ENCODE measurements at places on chromosomes 1 and 21.

- DNase-seq = peak; percentile 49
These were observed 759 bp downstream of the GPR157 start for GRCh38 chr1:9128166-9128519.

GRCh38 chr1:1166642-1167397 is 6.9 kb upstream of the TTLL10 start:
- DNase-seq = peak; percentile 48

DNA sequence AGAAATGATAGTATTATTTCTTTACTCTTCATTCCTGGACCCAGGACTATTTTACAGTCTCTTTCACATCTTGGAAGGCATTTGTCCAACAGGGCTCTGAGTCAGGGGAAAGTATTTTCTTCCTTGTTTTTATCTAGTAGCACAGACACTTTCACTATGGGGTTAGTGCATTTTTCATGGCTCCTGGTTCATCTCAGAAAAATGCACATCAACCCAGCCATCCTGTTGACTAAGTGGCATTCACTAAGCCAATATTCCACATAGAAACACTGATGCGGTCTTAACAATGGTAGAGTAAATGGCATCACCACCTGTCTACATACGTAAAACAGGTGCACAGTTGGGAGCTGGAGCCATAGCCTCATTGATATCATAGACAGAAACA is 87.4 kb upstream of the C1orf21 start:
- DNase-seq = no peak

GRCh38 chr1:110829955-110830553 is 42.9 kb upstream of the CD53 start:
- DNase-seq = no peak

GRCh38 chr1:228378090-228378872 is 28.4 kb downstream of the TRIM11 start:
- peak; percentile 52 for DNase-seq

DNA sequence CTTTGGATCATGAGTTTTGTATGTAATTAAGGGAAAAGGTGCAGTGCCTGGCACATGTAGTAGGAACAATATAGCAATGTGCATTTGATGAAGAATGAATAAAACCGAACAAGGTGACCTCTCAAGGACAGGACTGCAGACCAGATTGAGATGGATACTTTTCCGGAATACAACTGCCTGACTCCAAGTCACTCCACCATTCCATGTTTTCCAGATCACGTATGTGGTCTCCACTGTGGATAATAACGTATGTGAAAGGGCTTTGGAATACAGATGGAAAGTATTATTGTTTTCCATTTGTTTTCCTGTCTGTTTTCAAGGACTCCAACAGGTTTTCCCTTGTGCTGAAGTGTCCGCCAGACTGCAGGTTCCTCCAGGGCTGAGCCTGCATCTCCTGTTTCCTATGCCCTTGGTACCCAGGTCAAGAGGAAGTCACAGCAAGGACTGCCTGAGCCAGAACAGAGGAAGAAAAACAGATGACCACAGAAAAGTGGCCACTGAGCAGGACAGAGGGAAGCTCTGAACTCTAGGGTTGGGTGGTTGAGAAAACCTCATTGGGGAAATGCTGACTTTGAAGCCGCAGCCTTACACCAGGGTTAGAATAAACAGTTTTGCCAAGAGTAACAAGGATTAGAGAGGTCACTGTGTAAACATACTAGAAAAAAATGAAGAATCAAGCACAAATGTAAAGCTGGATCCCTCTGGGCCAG is 4.0 kb downstream of the CFAP45 start:
- DNase-seq = no peak

GRCh38 chr1:40981691-40982448 is 2.4 kb downstream of the CTPS1 start:
- DNase-seq = no peak

GRCh38 chr1:9520411-9520810 is 18.9 kb upstream of the SLC25A33 start:
- no peak for DNase-seq

DNA sequence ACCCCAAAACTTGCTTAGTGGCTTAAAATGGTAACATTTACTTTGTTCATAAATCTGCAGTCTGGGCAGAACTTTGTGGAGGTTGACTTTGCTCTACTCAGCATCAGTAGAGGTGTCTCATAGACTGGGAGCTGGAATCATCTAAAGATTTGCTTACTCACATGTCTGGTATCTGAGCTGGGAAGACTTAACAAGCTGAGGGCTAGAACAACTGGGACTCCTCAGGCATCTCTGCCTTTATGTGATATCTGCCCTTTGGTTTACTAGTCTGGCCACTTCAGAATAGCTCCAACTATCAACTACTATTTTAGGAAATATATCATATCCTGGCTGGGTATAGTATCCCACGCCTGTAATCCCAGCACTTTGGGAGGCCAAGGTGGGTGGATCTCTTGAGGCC is 82.5 kb downstream of the C4BPA start:
- no peak for DNase-seq

GRCh38 chr1:103243481-103243880 is 135.2 kb upstream of the COL11A1 start:
- no peak for DNase-seq

- DNase-seq = peak; percentile 47
These were observed 6.2 kb downstream of the INAVA start for GRCh38 chr1:200900877-200901276.

DNA sequence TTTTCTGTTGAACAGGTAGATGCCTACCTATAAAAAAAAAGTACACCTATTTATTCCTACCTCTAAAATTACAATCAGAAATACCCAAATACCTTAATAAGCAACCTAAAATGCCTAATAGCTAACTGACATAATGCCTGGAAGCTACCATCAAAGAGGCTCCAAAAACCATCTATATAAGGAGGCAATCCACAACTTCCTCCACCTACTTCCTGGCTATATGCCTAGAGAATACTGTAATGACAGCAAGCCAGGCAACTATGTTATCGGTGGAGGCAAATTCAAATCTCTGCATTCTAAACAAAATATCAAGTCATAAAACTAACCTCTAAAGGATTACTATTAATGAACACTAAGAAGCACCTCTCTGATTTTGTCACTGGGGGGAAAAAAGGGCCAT is 10.1 kb downstream of the ZNF644 start:
- DNase-seq = no peak

DNA sequence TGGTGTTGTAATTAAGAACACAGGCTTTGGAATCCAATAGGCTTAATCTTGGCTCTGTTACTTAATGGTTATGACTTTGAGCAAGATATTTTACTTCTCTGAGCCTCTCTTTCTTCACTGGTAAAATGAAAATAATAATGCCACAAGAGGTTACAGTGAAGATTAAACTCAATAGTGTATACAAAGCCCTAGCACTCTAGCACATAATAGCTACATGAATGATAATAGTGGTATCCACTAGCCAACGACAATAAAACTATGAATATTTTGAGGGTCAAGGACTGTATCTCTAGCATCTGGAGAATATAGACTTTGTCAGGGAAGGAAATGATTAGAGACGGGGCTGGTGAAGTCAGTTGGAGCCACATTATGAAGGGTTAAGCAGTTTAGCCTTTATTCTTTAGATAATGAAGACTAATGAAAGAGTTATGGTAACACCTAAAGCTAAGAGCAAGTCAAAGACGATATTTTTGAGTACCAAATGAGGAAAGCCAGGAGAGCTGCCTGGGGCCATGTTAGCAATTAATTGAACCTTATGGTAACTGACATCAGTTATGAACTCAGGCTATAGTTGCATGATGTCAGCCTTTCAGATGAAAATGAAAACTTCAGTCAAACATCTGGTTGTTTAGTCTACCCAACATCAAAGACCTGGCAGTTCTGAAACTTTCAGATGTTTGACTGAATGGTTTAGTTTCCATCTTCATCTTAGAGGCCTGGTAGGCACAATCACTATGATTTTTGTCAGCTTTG is 32.8 kb upstream of the RNF11 start:
- no peak for DNase-seq

DNA sequence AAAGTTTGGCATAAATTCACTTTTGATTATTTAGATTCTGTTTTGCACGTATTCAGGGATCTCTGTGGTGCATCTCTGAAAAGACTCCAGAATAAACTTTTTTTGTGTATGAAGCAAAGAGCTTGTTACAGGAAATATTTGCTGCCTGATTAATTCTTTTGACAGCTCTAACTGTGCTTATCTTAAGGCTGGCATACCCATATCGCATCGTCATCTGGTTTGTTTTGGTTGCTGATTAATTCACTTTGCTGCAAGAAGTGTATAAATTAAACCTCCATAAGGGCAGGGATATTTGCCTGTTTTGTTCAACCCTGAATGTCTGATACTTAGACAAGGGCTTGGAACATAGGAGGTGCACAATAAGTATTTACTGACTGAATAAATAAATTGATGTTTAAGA is 17.5 kb upstream of the DUSP10 start:
- no peak for DNase-seq

GRCh38 chr21:40047993-40048730 is 180.9 kb downstream of the PCP4 start:
- DNase-seq = no peak

- no peak for DNase-seq
These were observed 46.7 kb upstream of the FOXO6 start for GRCh38 chr1:41314376-41315145.

DNA sequence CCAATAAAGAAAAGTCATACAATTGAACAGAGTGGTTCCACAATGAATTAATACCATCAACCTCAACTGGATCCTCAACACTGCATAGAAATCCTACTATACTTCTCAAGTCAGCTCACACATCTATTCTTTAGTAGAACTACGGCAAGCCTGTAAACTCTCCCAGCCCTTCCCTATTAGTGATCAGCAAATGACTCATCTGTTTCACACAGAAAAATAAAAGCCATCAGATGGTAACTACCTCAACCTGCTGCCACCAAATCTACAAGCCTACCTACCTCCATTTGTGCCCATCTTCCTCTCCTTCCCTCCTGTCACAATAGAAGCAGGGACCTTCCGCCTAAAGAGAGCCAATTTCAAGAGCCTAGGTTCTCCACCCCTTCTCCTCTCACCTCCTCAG is 63.6 kb downstream of the DMAP1 start:
- no peak for DNase-seq

- DNase-seq = peak; percentile 81
These were observed 30.5 kb upstream of the LRIG2 start for GRCh38 chr1:113042285-113043143.

GRCh38 chr21:31866077-31866511 is 6.7 kb upstream of the HUNK start:
- peak; percentile 96 for DNase-seq

- DNase-seq = peak; percentile 28
These were observed 685.0 kb downstream of the ADGRL2 start for GRCh38 chr1:82485591-82486369.

DNA sequence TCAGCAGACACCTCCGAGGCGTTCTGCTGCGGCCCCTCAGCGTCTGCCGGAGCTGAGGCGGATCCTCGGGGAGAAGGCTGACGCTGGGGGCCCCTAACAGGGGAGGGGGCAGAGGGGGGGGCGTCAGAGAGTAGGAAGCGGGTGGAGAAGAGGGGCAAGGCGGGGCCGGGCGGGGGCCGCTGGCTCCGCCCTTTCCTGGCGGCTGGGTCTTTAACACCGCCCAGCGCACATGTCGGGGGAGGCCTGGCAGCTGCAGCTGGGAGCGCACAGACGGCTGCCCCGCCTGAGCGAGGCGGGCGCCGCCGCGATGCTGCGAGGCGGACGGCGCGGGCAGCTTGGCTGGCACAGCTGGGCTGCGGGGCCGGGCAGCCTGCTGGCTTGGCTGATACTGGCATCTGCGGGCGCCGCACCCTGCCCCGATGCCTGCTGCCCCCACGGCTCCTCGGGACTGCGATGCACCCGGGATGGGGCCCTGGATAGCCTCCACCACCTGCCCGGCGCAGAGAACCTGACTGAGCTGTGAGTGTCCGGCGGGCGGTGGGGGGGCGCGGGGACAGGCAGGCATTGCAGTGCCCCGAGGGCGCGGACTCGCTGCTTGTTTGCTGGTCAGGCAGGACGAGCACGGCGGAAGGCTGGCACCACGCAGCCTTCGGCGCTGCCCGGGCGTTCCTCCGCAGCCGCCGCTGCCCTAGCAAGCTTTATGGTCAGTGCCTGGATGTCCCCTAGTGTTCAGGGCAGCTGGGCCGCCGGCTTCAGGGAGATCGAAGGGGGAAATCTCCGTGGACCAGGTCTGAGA is at the start of gene NTRK1:
TSS of gene NTRK1 (plus strand) at position 238 of the 796 bp plus-strand sequence. CDS start at position 308, 70 bp downstream.
- DNase-seq = peak; percentile 18

- DNase-seq = no peak
These were observed 76.0 kb downstream of the DTL start for GRCh38 chr1:212111536-212111935.

GRCh38 chr1:20589331-20590278 is 708 bp downstream of the CDA start:
- no peak for DNase-seq

- no peak for DNase-seq
These were observed 29.7 kb downstream of the SLC26A9 start for GRCh38 chr1:205913451-205914154.

GRCh38 chr1:19179597-19180264 is 30.3 kb downstream of the UBR4 start:
- DNase-seq = peak; percentile 27

GRCh38 chr1:81312272-81312754 is 488.4 kb upstream of the ADGRL2 start:
- no peak for DNase-seq

Measured in mucosa of descending colon (tissue), 3 donors.